ENCODE measurements at places on chromosomes 12 and 14. TPM values are rescaled to one million over a fixed set of nuclear protein-coding genes. Genes with fewer than 3 reads are reported as not detected.
A peak's percentile ranks its signal among the peaks of the same experiment; 100 is the strongest.

DNA sequence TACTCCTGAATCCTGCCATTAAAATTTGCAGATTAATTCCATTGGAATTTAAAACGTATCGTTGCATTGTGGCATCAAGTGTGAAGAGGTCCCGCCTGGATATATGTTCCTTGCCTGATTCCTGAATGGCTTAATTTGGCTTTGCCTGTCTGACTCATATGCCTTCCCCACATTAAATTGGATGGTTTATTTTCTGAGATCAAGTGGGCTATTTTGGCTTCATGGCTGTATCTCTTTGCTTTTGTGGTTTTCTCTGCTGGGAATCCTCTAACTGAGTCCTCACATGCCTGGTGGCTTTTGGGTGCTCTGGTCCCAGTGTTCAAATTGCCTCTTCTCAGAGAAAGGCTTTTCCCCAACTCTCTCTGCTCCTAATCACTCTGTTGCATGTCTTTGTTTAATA lies 127.9 kb upstream of the DYRK2 start:
- no peak for DNase-seq
- peaks cover 13% of the 10 kb centered on the region for H3K4me1 ChIP-seq
- no peaks in the 10 kb centered on the region for H3K27me3 ChIP-seq
- no peak overlapping the region for H3K27ac ChIP-seq

DNA sequence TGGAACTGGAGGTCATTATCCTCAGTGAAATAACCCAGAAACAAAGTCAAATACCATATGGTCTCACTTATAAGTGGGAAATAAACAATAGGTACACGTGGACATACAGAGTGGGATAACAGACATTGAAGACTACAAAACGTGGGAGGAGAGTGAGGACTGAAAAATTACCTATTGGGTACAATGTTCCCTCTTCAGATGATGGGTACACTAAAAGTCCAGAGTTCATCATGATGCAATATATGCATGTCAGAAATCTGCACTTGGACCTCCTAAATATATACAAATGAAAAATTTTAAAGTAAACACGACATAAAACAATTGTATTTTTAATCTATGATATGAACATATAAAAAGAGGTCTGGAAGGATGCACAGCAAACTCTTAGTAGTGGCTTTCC lies 71.2 kb downstream of the SLC38A4 start:
- DNase-seq: no peak
- no peaks in the 10 kb centered on the region for H3K36me3 ChIP-seq
- no peak overlapping the region for H3K4me3 ChIP-seq

DNA sequence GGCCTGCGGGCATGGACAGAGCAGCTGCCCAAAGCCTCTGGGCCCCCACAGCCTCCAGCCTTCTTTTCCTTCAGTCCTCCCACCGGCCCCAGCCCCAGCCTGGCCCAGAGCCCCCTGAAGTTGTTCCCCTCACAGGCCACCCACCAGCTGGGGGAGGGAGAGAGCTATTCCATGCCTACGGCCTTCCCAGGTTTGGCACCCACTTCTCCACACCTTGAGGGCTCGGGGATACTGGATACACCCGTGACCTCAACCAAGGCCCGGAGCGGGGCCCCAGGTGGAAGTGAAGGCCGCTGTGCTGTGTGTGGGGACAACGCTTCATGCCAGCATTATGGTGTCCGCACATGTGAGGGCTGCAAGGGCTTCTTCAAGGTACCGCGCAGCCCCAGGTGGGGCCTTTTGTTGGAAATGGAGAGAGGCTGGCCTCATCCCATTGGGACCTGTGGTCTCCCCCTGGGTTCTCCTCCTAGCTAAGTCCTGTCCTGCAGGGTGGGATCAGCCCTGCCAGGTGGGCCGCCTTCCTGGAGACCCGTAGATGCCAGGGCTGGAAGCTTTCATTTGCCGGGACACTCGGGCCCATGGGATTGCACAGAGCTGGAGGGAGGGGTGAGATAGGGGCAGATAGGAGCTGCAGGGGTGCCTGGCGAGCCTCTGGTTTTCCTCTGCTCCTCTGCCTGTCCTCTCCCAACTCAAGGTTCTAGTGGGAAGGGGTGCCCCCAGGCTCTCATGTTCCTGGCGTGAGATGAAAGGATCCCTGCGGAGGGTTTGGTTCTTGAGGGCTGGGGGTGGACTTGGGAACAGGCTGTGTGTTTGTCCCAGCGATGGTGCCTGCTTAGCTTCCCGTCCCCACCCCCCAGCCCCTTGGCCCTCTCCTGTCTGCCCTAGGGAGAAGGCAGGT lies 3.8 kb downstream of the NR4A1 start:
- DNase-seq: no peak
- peak overlapping the region; percentile 93 for H3K27ac ChIP-seq
- H3K4me1 ChIP-seq: peaks cover 19% of the 10 kb centered on the region
- no peaks in the 10 kb centered on the region for H3K27me3 ChIP-seq

IL23A gene
- not detected for total RNA-seq

IL22 gene
- total RNA-seq: not detected

GRCh38 chr12:34398366-34398705 lies 376.0 kb downstream of the ALG10 start:
- H3K27me3 ChIP-seq: no peaks in the 10 kb centered on the region
- H3K4me3 ChIP-seq: no peak overlapping the region
- H3K4me1 ChIP-seq: no peaks in the 10 kb centered on the region
- DNase-seq: peak; percentile 4
- H3K27ac ChIP-seq: no peak overlapping the region

DNA sequence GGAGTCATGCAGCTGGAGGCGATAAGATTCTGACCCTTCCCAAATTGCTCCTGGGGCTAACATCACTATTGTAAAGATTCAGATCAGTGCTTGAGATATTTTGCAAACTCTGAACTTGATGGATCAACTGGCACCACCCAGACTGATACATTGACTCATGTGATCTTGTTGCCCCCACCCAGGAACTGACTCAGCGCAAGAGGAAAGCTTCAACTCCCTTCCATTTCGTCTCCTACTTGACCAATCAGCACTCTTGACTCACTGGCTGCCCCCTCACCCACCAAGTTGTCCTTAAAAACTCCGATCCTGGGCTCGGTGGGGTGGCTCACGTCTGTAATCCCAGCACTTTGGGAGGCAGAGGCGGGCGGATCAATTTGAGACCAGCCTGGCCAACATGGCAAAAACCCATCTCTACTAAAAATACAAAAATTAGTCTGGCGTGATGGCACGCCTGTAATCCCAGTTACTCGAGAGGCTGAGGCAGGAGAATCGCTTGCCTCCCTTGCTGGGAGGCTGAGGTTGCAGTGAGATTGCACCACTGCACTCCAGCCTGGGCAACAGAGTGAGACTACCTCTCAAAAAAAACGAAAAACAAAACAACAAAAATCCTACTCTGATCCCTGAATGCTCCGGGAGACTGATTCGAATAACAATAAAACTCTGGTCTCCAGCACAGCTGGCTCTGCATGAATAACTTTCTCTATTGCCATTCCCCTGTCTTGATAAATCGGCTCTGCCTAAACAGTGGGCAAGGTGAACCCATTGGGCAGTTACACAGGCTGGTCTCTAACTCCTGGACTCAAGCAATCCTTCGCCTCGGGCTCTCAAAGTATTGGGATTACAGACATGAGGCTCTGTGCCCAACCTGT lies 9.8 kb upstream of the ARF6 start:
- H3K27ac ChIP-seq: no peak overlapping the region
- H3K4me1 ChIP-seq: no peaks in the 10 kb centered on the region
- no peak overlapping the region for H3K4me3 ChIP-seq

ITGA7 gene
- 399 TPM for total RNA-seq

DNA sequence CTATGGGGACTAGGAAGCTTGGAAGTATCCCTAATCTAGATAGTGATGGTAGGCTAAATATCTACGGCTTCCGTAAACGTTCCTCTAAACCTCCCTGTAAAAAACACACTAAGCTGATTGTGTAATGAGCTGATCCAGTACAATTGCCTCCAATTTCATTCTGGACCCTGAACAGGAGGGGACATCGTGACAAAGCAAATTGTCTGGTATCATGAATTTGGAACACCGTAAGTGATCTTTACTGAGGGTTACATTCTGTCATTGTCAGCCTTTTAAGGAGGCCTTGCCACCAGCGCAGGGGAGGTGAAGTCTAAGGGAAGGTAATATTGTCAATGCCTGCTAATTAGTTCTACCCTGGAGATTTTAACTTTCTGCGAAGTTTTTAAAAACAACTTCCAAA lies 487 bp upstream of the MGST1 start:
- no peak for DNase-seq
- no peak overlapping the region for H3K27ac ChIP-seq
- no peaks in the 10 kb centered on the region for H3K4me1 ChIP-seq

PLEKHH1 gene
- total RNA-seq: 2.8 TPM

ACOT6 gene
- not detected for total RNA-seq

GRCh38 chr12:130568501-130568900 lies 147.6 kb downstream of the RIMBP2 start:
- no peaks in the 10 kb centered on the region for H3K36me3 ChIP-seq
- no peaks in the 10 kb centered on the region for H3K27me3 ChIP-seq
- no peak for DNase-seq

All from psoas muscle (tissue), 8 donors.